ENCODE measurements at places on chromosomes 3 and 15.

DNA sequence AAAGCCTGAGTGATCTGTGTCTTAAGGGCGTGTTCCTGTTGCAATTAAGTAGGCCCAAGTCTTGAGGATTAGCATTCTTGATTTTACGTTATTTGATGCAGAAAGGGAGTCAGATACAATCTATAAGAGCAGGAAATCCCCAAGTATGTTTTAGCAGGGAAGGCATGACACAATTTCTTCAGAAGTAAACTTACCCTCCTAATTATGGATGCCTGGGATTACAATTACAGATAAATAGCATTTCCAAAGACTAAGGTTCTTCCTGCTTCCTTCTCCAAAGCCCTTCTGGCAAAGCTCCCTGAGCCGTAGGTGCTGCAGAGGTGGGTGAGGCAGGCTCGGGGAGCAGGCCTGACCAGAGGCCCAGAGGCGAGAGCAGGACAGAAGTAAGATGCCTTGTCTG lies 34.9 kb upstream of the ST6GAL1 start:
- H3K36me3 ChIP-seq = no peaks in the 10 kb centered on the region
- H3K27me3 ChIP-seq = peaks cover 5% of the 10 kb centered on the region
- H3K27ac ChIP-seq = no peak overlapping the region
- DNase-seq = no peak
- no peak overlapping the region for H3K4me3 ChIP-seq

DNA sequence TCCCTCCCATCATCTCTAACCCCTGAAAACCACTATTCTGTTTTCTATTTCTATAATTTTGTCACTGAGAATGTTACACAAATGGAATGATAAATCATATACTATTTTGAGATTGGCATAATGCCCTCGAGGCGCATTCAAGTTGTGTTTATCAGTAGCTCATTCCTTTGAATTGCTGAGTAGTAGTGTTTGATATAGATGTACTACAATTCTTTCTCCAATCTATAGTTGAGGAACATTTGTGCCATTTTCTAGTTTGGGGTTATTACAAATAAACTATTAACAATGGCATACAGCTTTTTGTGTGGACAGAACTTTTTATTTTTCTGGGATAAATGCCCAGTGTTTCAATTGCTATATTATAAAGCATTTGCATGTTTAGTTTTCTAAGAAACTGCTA lies 86.0 kb downstream of the CCR1 start:
- H3K27ac ChIP-seq = no peak overlapping the region
- H3K4me3 ChIP-seq = no peak overlapping the region
- no peak for DNase-seq
- H3K27me3 ChIP-seq = no peaks in the 10 kb centered on the region
- H3K36me3 ChIP-seq = no peaks in the 10 kb centered on the region

- H3K4me3 ChIP-seq = no peak overlapping the region
- no peaks in the 10 kb centered on the region for H3K4me1 ChIP-seq
- H3K36me3 ChIP-seq = no peaks in the 10 kb centered on the region
- no peak for DNase-seq
- H3K27ac ChIP-seq = no peak overlapping the region
Observed at GRCh38 chr15:86522721-86523120, 443.1 kb downstream of the AGBL1 start.

- no peak for DNase-seq
- peaks cover 3% of the 10 kb centered on the region for H3K27me3 ChIP-seq
- H3K4me3 ChIP-seq = no peak overlapping the region
- no peaks in the 10 kb centered on the region for H3K36me3 ChIP-seq
- no peaks in the 10 kb centered on the region for H3K4me1 ChIP-seq
Observed at GRCh38 chr3:193388361-193388760, 9.8 kb upstream of the ATP13A5 start.

- no peaks in the 10 kb centered on the region for H3K4me1 ChIP-seq
- peaks cover 21% of the 10 kb centered on the region for H3K36me3 ChIP-seq
- H3K27me3 ChIP-seq = no peaks in the 10 kb centered on the region
- no peak overlapping the region for H3K27ac ChIP-seq
Observed at GRCh38 chr3:121943431-121943830, 49.2 kb downstream of the SLC15A2 start.
